ENCODE measurements at places on chromosomes 6 and 20. TPM values are rescaled to one million over a fixed set of nuclear protein-coding genes. Genes with fewer than 3 reads are reported as not detected.

- DNase-seq: no peak
Measured at GRCh38 chr6:139277587-139277986, 14.2 kb downstream of the TXLNB start.

The ERMARD gene
- 62.5 TPM for polyA plus RNA-seq

DNA sequence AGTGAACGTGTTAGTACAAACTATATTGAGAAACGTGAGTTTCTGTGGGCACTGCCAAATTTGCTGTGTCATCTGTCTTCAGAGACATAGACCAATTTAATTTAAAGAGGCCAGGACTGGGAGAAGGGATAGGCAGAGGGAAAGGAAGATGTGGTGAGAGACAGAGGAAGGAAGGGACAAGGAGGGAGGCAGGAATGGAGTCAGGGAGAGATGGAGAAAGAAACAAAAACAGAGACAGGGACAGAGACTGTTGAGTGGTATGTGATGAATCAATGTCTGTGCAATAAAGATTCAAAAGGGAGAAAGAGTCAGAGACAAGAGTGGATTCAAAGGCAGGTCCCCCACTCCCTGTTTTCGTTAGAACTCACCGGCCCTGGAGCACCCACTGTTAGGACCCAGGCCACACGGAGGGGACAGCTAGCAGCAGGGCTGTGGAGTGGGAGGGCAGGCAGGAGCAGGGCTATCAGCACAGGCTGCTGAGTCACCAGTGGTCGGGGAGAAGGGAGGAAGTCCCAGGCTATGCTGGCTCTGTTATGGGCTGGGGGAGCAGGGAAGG is 51.6 kb upstream of the CHD6 start:
- no peak for DNase-seq

The RAET1L gene
- not detected for polyA plus RNA-seq

DNA sequence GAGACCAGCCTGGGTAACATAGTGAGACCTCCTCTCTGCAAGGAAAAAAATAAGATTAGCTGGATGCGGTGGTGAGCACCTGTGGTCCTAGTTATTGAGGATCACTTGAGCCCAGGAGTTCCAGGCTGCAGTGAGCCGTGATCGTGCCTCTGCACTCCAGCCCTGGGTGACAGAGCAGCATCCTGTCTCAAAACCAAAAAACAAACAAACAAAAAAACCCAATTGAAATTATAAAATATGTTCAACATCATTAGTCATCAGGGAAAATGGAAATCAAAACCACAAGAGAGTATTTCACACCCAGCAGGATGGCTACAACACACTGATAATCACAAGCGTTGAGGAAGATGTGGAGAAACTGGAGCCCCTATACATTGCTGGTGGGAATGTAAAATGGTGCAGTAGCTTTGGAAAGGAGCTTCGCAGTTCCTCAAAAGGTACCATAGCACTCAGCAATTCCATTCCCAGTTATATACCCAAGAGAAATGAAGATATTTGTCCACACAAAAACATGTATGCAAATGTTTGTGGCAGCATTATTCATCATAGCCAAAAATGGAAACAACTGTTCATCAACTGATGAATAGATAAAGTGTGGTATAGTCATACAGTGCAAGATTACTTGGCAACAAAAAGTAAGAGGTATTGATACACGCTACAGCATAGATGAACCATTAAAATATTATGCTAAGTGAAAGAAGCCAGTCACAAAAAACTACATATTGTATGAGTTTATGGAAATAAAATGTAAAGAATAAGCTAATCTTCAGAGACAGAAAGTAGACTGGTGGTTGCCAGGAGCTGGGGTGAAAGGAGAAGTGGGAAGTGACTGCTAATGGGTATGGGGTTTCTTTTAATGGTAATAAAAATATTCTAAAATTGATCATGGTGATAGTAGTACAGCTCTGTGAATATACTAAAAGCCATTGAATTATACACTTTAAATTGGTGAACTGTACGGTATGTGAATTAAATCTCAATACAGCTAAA is 38.7 kb upstream of the RIPOR2 start:
- DNase-seq: no peak

The BACH2 gene
- polyA plus RNA-seq: 11.4 TPM

The IL20RA gene
- polyA plus RNA-seq: 2.1 TPM

GRCh38 chr6:50706575-50706974 is 6.8 kb upstream of the TFAP2D start:
- no peak for DNase-seq

The RSPH9 gene
- polyA plus RNA-seq: 1.4 TPM

The GRM1 gene
- polyA plus RNA-seq: 0.18 TPM

- no peak for DNase-seq
Measured at GRCh38 chr6:166244353-166245045, 63.7 kb downstream of the PRR18 start.
